ENCODE measurements at places on chromosomes 5 and 9. TPM values are rescaled to one million over a fixed set of nuclear protein-coding genes. Genes with fewer than 3 reads are reported as not detected.

- H3K27ac ChIP-seq, result no peak overlapping the region
- no peaks in the 10 kb centered on the region for H3K4me1 ChIP-seq
- DNase-seq, result no peak
- peaks cover 12% of the 10 kb centered on the region for H3K36me3 ChIP-seq
- H3K27me3 ChIP-seq, result no peaks in the 10 kb centered on the region
Measured at GRCh38 chr5:29061381-29061780, 2023.0 kb upstream of the CDH9 start.

DNA sequence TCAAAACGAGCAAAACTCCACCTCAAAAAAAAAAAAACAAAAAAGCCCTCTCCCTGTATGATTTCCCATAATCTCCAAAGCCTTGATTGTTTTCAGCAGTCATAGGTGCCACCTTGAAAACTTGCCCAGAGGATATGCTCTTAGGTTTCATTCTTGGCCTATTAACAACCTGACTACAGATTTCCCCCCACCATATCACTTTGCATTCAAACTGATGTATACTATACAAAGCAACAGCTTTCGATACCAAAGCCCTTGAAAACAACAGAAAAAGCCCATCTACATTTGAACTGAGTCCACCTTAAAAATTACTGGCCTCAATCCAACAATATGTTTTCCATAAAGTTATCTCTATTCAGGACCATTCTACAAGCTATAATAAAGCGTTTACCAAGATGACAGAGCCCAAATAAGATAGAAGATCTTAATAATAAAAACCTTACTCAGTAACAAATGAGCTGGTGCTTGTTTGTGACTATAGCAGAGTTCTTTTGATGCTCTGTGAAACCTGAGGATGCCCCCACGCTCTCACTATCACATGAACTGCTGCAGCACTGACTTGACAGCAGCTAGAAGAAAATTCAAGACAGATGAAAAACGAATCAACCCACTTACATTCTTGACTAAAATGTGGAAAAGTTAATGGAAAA is 44.4 kb downstream of the FNBP1 start:
- H3K36me3 ChIP-seq, result peaks cover 4% of the 10 kb centered on the region
- peak overlapping the region; percentile 43 for H3K27ac ChIP-seq
- no peak overlapping the region for H3K4me3 ChIP-seq
- H3K27me3 ChIP-seq, result no peaks in the 10 kb centered on the region
- peaks cover 19% of the 10 kb centered on the region for H3K4me1 ChIP-seq

DNA sequence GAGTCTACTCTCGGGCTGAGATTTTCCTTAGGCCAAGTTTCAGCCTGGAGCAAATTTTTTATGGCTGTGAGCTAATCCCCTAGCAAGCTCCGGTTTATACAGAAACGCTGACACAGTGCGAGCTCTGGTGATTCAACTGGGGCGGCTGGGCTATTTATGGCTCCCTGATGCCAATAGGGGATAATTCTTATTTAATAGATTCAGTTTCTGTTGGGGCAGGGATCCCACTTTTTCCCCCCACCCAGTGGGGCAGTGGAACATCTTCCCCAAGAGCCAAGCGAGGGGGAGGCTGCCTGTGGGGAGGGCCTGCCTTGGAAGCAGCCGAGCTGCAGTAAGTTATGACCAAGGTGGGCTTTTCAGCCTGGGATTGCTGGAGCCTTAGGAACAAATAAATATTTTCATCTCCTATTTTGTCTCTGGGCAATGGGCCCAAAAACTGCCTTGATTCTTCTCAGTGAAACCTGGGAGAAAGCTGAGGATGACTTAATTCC is 129.1 kb downstream of the MACROH2A1 start:
- DNase-seq, result no peak
- 0 out of 2 replicates have a peak, but pooled peaks cover 4% of the 10 kb centered on the region for H3K4me1 ChIP-seq
- H3K36me3 ChIP-seq, result no peaks in the 10 kb centered on the region
- peaks cover 4% of the 10 kb centered on the region for H3K27me3 ChIP-seq

The ARSI gene
- 5.9 TPM for total RNA-seq

DNA sequence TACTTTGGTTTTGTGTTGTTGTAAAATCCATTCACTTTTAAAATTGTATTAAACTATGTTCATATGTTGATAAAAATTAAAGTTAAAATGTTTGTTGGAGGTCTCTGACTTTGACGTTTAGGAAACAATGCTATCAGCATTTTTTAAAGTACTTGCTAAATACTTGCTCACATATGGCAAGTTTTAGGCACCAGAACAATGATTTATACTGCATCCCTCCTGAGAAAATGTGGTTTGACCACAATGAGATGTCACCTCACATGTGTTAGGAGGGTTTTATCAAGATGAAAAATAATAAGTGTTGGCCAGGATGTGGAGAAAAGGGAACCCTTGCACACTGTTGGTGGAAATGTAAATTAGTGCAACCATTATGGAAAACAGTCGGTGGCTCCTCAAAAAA is 180.8 kb downstream of the HSD17B3 start:
- H3K27ac ChIP-seq, result no peak overlapping the region
- H3K4me3 ChIP-seq, result no peak overlapping the region
- peaks cover 14% of the 10 kb centered on the region for H3K4me1 ChIP-seq
- no peak for DNase-seq

The CERCAM gene
- total RNA-seq, result 15.2 TPM

GRCh38 chr9:2749485-2749884 is 32.2 kb downstream of the KCNV2 start:
- DNase-seq, result no peak
- H3K27ac ChIP-seq, result no peak overlapping the region
- no peaks in the 10 kb centered on the region for H3K27me3 ChIP-seq
- peaks cover 11% of the 10 kb centered on the region for H3K4me1 ChIP-seq
- H3K36me3 ChIP-seq, result peaks cover 26% of the 10 kb centered on the region

The PCA3 gene
- total RNA-seq, result not detected

- H3K27ac ChIP-seq, result no peak overlapping the region
- DNase-seq, result no peak
- H3K4me3 ChIP-seq, result no peak overlapping the region
- H3K27me3 ChIP-seq, result peaks cover 7% of the 10 kb centered on the region
Measured at GRCh38 chr5:152400846-152401245, 4.2 kb downstream of the NMUR2 start.

DNA sequence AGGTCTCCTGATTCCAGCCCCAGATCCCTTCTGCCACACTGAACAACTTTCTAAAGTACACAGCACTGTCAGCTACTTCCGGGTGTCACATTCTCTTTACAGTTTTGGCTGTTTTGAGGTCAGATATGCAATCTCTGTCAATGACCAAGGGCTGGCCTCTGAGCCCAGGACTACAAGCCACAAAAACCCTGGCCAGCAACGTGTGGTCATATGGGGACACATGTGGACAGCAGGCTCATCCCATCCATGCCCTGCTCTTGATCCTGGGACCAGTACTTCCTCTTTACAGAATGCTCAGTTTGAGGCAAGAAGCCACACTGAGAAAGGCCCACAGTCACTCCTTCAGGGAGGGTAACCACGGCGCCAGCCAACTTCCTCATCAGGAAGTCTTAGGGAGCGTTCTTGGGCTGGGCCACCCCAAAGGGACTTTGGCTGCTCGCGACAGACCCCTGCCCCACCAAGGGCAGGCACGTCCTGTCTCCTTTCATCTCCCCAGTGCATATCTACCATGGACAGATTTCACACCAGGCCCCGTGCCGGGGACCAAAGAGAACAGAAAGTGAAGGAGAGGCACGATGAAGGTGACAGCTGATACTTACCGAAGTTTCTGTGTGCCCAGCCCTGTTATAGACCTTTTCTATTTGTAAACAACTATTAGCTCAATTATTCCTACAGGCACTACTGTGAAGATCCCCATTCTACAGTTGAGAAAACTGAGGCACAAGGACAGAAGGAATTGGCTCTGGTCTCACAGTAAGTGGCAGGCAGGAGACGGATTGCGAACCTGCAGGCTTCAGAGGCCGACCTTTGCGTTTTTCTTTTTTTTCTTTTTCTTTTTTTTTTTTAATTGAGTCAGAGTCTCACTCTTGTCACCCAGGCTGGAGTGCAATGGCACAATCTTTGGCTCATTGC is 37.3 kb downstream of the STK10 start:
- DNase-seq, result no peak
- H3K27me3 ChIP-seq, result no peaks in the 10 kb centered on the region
- H3K36me3 ChIP-seq, result no peaks in the 10 kb centered on the region
- H3K4me1 ChIP-seq, result no peaks in the 10 kb centered on the region
- peak overlapping the region; percentile 30 for H3K27ac ChIP-seq
- H3K4me3 ChIP-seq, result no peak overlapping the region

- DNase-seq, result no peak
- H3K27ac ChIP-seq, result no peak overlapping the region
- H3K36me3 ChIP-seq, result no peaks in the 10 kb centered on the region
- peaks cover 44% of the 10 kb centered on the region for H3K27me3 ChIP-seq
- peaks cover 36% of the 10 kb centered on the region for H3K4me1 ChIP-seq
Measured at GRCh38 chr5:17406423-17406838, 91.6 kb upstream of the TAF11L2 start.

DNA sequence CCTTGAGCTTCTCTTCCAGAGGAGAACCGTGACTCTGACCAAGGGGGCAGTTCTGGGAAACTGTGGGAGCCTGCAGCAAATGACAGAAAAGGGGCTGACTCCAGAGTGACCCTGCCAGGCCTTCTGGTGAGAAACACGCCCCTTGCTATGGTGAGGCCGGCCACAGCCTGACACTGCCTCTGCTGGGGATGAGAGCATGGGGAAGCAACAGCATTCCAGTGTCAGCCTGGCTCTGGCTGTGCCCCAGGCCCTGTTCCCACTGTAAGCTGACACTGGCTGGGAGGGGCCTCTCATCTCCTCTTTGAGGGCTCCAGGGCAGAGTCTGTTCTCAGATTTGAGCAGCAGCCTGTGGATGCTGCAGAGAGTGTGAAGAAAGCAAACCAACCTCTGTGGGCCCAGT is 180.0 kb upstream of the IL12B start:
- DNase-seq, result peak; percentile 80
- peak overlapping the region; percentile 75 for H3K27ac ChIP-seq
- H3K4me3 ChIP-seq, result no peak overlapping the region
- no peaks in the 10 kb centered on the region for H3K36me3 ChIP-seq

The PLAC8L1 gene
- total RNA-seq, result 0.30 TPM

- H3K27ac ChIP-seq, result no peak overlapping the region
- no peak for DNase-seq
- H3K36me3 ChIP-seq, result no peaks in the 10 kb centered on the region
Measured at GRCh38 chr5:107331882-107332281, 338.9 kb downstream of the EFNA5 start.

The FOXD4L5 gene
- total RNA-seq, result 0.07 TPM

DNA sequence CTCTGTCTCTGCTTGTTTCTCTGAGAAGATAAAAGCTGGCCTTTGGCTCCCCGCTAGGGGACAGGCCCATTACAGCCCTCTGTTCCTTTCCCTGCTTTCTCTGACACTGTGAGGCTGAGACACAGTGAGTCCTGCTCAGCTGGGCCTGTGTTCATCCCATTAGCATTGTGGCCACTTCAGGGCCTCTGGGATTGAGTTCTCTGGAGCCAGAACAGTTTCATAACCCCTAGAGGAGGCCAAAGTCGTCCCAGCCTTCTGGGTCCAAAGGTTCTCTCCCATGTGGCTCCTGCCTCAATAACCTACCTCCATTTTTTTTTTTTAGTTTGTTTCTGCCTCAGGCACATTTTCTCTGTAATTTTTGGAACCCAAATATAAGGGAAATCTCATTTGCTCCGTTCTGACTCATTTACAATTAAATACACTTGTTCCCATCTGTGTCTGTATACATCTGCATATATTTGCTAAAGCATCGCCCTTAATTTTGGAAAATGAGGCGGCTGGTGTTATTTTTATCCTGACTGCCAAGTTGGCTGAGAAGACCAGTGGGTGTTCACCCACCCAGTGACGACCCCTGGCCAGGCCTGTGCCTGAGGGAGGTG is 27.3 kb upstream of the CTNNA1 start:
- H3K36me3 ChIP-seq, result no peaks in the 10 kb centered on the region
- H3K4me1 ChIP-seq, result peaks cover 45% of the 10 kb centered on the region
- no peaks in the 10 kb centered on the region for H3K27me3 ChIP-seq
- peak overlapping the region; percentile 96 for H3K27ac ChIP-seq

DNA sequence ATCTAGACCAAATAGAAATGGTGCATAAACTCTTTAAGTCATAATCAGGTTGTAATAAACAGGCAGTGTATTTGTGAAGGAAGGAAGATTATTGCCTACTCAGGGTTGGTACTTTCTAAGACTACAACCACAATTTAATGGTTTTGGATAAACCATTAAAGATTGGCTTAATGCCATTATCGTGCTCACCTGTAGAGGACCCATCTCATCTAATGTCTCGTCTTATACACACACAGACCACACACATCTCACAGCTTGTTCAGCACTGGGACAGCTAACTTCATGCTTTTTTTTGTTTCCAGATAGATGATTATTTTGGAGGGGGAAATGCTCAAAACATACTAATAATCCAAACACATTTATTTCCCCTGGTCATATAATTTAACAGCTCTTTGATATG is 175.7 kb upstream of the SLC12A2 start:
- DNase-seq, result no peak
- H3K27ac ChIP-seq, result no peak overlapping the region
- no peak overlapping the region for H3K4me3 ChIP-seq
- H3K27me3 ChIP-seq, result peaks cover 20% of the 10 kb centered on the region
- no peaks in the 10 kb centered on the region for H3K36me3 ChIP-seq

The IRGM gene
- total RNA-seq, result 0.30 TPM

The POMT1 gene
- total RNA-seq, result 36.4 TPM

The DMGDH gene
- 0.35 TPM for total RNA-seq

DNA sequence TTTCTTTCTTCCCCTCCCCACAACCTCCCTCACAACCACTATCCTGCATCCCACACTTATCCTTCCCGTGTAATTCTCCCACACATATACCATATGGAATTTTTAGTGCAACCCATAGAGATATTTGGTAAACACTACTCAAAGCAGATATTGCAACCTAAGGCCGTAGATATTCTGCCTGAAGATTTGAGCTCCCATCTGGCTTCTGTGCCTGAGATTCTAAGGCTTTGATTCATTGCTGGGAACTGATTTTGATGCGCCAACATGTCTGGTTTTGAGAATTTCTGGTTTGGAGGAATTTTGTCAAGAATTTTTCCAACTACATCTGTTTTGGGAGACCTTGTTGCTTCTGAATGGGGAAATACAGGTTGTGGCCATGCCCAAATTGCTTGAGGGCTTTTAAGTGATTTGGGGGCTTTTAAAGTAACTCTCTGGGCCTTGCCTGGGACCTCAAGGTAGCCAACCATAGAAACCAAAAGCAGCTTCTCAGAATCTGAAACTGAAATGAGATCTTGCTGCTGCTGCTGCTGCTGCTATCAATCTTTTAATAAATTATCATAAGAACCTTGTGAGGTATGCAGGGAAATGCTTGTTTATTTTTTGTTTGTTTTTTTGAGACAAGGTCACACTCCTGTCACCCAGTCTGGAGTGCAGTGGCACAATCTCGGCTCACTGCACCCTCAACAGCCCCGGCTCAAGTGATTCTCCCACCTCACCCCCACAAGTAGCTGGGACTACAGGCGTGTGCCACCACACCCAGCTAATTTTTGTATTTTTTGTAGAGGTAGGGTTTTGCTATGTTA is 36.2 kb downstream of the PLAC8L1 start:
- no peak for DNase-seq
- no peaks in the 10 kb centered on the region for H3K36me3 ChIP-seq
- H3K4me1 ChIP-seq, result peaks cover 28% of the 10 kb centered on the region
- H3K27me3 ChIP-seq, result peaks cover 85% of the 10 kb centered on the region
- no peak overlapping the region for H3K4me3 ChIP-seq
- no peak overlapping the region for H3K27ac ChIP-seq

Measured in WTC11 (cell line).